Stimulated activated CD8-positive, alpha-beta memory T cell treated with anti-CD3 and anti-CD28 coated beads, Interleukin-4, amount 100 ng/mL, for 24 hours (primary cell): ENCODE measurements at places on chromosomes 1 and 21.

- no peak for DNase-seq
Measured at GRCh38 chr1:83927701-83928100, 71.2 kb downstream of the TTLL7 start.

DNA sequence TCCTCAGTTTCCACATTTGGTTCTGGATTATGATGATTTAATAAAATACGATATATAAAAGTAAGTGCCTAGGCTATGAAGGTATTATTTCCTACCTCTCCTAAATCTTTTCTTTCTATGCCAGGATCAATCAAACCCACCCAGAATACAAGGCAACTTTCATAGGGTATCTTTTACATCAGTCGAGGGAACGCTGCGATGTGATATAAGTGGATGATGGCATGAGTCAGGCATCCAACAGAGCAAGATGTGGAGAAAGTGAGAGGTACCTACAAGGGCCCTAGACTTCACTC, 781 bp downstream of the TTLL7 start:
- DNase-seq = no peak

DNA sequence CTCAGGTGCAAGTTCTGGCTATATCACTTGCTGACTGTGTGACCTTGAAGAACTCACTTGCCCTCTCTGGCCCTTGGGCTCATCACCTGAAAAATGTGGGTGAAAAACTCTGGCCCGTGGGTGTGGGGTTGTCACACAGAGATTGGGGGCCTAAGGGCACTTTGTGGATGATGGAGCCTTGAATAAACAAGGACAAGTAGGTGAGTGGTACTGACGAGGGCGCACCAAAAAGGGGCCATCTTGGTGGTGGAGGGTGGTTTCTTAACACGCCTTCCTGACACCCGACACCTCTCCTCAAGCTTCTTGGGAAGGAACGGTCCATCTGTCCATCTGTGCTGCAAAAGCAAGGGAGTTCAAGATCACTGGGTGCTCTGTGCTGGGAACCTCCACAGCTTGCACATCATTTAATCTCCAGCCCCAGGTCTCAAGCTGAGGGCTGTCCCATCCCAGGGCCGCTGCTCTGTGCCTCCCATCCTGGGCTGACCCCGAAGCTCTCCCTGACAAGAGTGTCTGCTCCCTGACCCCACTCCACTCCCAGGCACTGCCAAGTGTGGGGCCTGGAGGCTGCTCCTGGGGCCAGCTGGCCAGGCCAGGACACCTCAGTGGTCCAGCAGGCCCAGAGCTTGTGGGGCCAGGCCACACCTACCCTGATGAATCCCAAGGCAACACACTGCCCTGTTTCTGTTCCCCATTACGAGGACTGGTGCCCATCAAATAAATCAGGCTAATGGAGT, 97.3 kb downstream of the GLIS1 start:
- DNase-seq = no peak

DNA sequence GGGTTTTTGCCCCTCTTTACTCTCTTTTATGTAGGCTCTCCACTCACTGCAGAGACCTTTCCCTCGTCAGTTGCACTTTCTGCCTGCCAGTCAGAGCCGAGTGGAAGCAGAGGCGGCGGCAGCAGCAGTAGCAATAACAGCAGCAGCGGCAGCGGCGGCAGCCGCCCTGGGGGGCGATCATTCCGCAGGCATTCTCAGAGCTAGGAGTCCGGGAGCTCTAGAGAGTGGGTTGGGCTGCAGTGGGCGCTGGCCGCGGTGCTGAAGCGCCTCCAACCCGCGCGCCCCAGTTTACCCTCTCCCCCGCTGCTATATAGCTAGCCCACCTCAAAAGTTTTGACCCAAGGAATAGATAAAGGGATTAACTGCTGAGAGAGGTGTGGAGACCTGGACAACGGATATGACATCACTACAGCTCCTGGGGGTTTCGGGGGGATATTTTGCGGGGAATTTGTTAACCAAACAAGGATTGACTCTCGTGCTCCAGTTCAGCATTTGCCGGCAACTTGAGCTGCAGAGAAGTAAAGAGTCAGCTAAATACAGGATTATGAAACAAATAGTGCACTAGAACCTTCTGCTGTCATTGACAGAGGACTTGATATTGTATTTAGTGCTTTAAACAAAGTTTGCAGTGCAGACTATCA, at the start of gene OLFM3:
OLFM3 (minus strand) TSS at position 102 of the 641 bp plus-strand sequence.
- no peak for DNase-seq

DNA sequence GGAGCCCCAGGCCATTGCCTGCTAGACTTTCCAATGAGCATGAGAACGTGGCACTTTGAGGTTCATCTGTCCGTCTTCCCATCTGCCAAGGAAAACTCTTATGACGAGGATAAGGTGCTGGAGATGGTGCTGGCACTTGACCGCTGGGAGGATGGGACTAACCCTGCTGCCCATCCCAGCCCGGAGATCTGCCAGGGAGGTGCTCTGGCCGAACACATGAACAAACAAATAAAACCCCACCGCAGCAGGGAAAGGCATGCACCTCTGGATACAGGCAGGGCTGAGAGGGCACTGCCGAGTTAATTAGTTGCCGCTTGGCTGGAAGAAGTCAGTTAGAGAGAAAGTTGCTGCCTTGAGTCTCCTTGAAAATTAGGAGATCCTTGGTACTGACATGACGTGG, 308.4 kb downstream of the AJAP1 start:
- no peak for DNase-seq

DNA sequence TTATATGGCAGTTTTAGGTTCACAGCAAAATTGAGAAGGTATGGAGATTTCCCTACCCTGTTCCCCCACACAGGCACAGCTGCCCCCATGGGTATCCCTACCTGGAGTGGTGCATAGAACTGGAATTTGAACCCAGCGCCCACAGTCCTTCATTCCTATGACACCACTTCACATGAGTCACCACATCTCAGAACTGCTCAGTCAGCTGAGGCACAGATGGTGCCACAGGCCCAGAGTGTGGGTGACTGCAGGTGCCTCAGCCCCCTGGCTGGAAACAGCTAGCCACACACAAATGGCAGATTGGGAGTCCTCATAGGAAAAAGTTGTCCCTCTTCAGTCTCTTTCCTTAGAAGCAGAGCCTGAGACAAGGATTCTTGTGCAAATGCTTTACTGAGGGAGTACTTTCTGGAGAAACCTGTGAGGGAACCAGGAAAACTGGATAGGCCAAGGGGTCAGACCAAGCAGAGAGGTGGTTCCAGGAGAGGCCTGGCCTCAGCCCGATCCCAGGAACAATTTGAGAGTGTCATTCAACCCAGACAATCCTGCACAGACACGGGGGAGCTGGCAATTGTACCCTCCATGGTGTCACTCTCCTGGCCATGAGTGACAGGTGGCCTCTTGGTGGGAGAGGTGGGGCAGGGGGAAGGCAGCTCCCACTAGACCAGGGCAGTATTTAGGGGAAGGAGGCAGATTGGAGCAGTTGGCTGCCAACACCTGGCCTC, 6.9 kb downstream of the PLA2G2D start:
- no peak for DNase-seq

GRCh38 chr1:91752324-91752723, 133.6 kb downstream of the TGFBR3 start:
- no peak for DNase-seq

- no peak for DNase-seq
Measured at GRCh38 chr1:24468685-24469316, 33.8 kb upstream of the RCAN3 start.

DNA sequence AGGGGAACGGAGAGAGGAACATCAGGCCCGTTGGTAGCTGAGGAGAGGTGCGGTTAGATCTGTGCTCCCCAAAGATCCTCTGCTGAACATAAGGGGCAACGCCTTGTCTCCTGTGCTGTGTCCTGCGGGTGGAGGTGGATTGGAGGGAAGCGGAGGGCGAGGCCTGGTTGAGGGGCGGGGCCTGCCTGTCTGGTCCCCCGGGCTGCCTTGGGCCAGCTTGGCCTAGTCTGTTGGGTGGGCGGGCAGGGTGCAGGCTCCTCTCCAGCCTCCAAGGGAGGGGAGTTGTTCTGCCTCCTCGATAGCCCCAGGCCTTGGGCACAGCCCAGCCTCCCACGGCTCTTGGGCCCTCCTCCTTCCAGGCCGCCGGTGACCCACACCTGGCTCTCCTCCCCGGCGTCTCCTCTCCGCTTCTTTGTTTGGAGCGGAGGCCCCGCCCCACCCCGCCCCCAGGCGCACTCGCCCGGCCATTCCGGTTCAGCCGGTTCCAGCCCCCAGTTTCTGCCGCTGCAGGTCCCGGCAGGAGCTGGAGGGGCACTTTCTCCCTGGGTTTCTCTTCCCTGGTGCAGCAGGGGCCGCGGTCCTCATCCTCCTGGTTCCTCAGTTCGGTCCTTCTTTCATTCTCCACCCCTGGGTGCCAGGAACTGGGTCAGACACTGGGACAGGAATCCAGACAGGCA, 19.4 kb downstream of the PTPRF start:
- DNase-seq = no peak

DNA sequence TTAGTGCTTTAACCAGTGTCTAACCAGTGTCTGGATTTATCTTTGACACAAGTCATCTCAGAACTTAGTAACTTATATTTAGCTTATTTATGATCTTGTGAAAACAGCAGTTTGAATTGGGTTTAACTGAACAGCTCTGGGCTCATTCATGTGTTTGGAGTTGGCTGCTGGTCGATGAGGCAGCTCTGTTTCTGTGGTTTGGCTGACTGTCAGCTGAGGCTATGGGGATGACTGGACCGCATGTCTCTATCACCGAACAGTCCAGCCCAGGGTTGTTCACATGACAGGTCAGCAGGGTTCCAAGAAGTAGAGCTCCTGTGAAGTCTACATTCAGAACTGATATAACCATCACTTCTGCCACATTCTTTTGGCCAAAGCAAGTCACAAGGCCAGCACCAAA, 29.1 kb upstream of the C21orf91 start:
- no peak for DNase-seq

DNA sequence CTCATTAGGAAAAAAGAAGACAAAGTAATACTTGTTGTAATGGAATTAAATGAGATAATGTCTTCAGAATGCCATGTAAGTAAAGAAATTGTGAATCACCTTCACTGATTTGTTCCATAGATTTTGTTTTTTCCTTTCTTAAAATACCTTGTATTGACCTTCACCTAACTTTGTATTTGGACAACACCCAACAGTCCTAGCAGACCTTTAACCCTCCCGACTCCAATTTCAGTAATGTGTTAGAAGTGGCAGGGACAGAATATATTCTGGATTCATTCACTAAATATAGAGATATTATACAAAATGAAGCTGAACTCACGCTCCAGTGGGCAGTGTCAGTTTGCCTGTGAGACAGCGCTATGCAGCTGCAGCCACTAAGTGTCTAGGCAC, 57.9 kb downstream of the UCK2 start:
- DNase-seq = no peak

DNA sequence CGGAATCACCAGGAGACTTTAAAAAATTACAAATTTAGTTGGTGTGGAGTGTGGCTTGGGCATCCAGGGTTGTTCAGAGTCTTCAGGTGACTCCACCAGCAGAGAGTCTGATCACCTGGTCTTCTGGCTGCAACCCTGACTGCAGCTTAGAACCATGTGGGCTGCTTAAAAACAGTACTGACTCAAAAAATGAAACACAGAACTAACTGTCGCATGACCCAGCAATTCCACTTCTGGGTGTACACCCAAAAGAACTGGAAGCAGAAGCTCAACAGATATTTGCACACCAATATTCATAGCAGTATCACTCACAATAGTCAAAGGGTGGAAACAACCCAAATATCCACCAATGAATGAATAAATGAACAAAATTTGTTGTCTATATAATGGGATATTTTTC, 17.3 kb downstream of the TLR5 start:
- no peak for DNase-seq
